ENCODE measurements at places on chromosomes 6 and 20.

DNA sequence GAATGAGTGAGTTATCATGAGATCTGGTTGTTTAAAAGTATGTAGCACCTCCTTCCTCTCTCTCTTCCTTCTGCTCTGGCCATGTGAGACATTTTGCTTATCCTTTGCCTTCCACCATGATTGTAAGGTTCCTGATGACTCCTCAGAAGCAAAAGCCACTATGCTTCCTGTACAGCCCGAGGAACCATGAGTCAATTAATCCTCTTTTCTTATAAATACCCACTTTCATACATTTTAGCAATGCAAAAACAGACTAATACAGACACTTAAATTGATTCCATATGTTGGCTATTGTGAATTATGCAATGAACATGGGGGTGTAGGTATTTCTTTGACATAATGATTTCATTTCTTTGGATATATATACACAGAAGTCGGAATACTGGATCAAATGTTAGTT is 792.8 kb upstream of the EYS start:
- DNase-seq = peak; percentile 35

DNA sequence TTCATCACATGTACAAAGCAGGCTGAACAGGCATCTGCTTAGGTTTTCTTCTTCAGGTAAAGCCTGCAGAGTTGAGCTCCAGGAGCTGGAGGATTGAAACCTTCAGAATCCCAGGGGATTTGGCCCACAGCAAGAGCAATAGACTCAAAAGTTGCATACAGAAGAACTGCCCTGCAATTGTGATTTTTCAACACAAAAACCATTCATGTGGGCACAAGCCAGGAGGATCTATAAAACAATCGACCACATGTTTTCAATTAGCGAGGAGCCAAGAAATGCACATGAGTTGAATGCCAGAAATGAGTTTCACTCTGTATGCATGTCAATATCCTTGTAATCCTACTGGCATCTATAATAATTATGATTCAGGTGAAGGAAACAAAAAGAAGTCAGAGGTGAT is 576.4 kb downstream of the HDGFL1 start:
- DNase-seq = peak; percentile 6

DNA sequence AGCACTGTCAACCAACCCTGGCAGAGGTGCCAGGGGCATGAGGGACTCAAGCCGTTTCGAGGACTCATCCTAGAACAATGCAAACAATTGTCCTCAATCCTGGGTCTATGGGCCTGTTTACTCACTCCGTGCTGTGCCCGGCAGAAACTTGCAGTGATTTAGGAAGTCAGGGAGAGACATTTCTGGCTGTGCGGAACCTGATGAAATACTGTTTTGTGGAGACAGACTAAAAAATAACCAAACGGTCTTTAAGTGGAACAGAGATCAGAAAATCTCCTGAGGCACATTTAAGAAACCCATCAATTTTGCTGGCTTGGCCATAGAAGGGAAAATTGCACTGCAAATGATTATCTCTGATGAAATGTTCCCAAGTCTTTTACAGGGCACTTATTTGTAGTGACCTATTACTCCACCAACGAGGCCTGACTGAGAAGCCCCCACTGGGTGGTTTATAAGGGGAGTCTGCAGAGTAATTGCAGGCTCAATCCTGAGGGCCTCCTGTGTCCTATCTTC is 79.8 kb upstream of the KCNK16 start:
- DNase-seq = no peak

GRCh38 chr6:166760288-166760687 is 133.2 kb upstream of the RPS6KA2 start:
- no peak for DNase-seq

- DNase-seq = no peak
These were observed 118.5 kb downstream of the SNX5 start for GRCh38 chr20:17849901-17850683.

DNA sequence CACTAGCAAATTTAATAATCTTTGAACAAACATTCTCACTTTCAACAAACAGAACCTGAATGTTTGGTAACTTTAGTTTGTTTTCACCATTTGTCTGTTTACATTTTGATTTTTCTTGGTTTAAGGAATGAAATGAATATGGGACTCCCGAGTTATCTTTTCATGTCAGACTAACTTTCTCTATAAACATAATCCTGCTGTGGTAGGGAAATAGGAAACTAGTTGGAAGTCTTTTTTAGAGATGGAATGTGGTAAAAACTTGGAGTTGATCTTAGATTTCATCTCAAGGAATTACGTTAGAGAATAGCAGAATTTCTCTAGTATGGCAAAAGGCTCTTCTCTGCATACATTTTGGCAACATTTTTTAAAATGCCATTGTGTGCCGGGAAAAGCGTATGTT is 206.5 kb downstream of the CDKAL1 start:
- DNase-seq = no peak

DNA sequence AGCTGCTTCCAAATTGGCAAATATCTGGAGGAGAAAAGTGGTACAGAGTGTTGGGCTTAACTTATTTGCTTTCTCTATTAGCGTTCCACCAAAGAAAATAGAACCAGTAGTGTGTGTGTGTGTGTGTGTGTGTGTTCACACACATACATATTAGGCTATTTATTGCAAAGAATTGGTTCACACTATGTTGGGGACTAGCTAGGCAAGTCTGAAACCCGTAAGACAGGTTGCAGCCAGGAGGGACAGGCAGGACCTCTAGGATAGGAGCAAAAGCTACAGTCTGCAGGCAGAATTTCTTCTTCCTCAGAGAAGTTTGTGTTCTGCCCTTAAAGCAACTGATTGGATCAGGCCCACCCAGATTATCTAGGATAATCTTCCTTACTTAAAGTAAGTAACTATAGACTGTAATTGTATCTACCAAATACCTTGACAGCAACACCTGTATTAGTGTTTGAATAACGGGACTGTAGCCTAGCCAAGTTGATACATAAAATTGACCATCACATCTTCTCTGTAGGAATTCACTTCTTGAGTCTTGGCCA is 12.8 kb downstream of the KCTD20 start:
- DNase-seq = no peak

GRCh38 chr6:142333431-142333830 is 31.6 kb downstream of the ADGRG6 start:
- no peak for DNase-seq

Data from A673 (cell line).